CD4-positive, CD25-positive, alpha-beta regulatory T cell (primary cell): ENCODE measurements at places on chromosomes 1 and 21. TPM values are rescaled to one million over a fixed set of nuclear protein-coding genes. Genes with fewer than 3 reads are reported as not detected.

The RHBDL2 gene
- total RNA-seq = not detected

The TAS1R3 gene
- total RNA-seq = 2.0 TPM

The KLHL12 gene
- 16.5 TPM for total RNA-seq

- H3K4me3 ChIP-seq = no peak overlapping the region
- no peak overlapping the region for H3K27ac ChIP-seq
- peaks cover 4% of the 10 kb centered on the region for H3K27me3 ChIP-seq
- H3K36me3 ChIP-seq = no peaks in the 10 kb centered on the region
- peaks cover 2% of the 10 kb centered on the region for H3K4me1 ChIP-seq
These were observed 2.2 kb upstream of the KANK4 start for GRCh38 chr1:62321446-62321845.
